ENCODE measurements at places on chromosomes 13 and 19.
A peak's percentile ranks its signal among the peaks of the same experiment; 100 is the strongest.

- peak; percentile 79 for DNase-seq
Measured at GRCh38 chr19:38004521-38005223, 97.7 kb downstream of the SIPA1L3 start.

GRCh38 chr13:95636853-95637252 is 7.7 kb downstream of the DZIP1 start:
- no peak for DNase-seq

- DNase-seq: no peak
Measured at GRCh38 chr19:40799558-40800338, 757 bp downstream of the EGLN2 start.

DNA sequence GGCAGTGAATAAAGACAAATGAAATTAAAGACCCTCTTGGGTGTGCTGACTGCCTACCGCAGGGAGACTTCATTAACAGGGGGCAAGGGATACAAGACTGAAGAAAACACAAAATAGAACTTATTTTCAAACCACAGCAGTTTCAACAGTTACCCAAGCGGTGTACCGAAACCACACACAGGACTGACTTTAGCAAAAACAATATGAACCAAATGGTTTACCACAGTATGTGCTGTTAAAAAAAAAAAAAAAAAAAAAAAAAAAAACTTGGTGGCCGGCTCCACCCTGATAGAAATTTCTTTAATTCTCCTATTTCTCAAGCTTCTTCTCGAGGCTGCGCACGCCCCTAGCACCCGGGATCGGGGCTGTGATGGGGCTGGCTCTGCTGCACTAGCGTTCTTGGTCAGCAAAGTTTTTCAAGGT is 42.6 kb downstream of the KLF2 start:
- no peak for DNase-seq

- no peak for DNase-seq
Measured at GRCh38 chr13:102190930-102191329, 210.9 kb downstream of the FGF14 start.

GRCh38 chr19:27972291-27973040 is 1240.5 kb downstream of the UQCRFS1 start:
- DNase-seq: no peak

GRCh38 chr13:110221406-110222117 is 85.4 kb downstream of the COL4A1 start:
- no peak for DNase-seq

GRCh38 chr13:59843040-59843439 is 320.7 kb downstream of the DIAPH3 start:
- DNase-seq: no peak

- DNase-seq: no peak
Measured at GRCh38 chr19:45663800-45664199, 4.2 kb upstream of the GIPR start.

GRCh38 chr19:30686176-30686820 is 314.1 kb downstream of the ZNF536 start:
- no peak for DNase-seq

DNA sequence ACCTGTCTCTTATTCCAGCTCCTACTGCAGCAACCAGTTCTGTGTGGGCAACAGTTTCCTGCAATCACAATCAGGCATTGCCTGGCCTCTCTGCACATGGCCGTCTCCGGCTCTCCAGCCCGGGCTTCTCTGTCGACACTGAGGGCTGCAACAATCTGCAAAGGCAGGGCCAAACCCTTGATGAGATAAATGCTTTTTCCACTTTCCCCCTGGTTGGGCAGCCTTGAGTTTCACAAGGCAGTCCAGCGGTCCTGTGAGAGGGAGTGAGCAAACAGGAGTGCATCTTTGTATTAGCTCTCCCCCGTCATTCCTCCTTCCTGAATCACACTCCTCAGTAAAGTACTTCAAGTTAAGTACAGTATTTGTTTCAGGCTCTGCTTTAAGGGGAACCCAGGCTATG is 40.7 kb upstream of the VWA8 start:
- DNase-seq: no peak

GRCh38 chr19:41706741-41707501 is 1.5 kb upstream of the CEACAM5 start:
- DNase-seq: no peak

GRCh38 chr13:30908416-30908980 is 2.4 kb downstream of the MEDAG start:
- DNase-seq: no peak

DNA sequence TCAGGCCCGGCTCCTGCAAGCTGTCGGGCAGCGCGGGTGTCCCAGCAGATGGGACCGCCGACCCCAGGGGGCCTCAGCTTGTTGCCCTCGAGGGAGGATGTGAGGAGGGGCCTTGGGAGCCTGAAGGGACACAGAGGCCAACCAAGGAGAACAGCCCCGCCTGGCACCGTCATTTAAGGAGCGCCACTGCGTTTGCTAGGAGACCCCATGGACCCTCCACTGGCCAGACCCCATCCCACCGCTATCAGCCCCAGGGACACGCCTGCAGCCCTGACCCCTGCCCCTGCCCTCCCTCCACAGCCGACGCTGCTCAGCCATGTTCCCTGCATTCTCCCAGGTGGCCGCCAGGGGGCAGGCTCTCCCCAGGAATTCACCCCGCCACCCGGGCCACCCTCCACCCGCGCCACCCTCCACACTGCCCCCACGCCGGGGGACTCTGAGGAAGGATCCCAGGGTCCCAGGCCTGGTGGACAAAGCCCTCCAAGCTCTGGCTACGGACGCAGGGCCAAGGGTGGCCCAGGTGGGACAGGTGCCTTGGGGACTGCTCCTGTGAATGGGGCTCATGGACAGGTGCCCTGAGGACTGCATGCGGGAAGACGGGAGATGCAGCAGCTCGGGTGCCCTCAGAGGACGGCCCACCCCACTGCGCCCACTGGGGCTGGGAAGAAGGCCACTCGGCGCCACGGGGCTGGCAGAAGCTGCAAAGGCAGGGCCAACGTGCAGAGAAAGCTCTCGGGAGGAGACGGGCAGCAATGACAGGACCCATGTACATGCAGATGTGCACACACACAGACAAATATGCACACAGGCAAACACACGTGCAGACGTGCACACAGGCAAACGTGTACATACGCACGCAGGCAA is 34.4 kb downstream of the PIP5K1C start:
- DNase-seq: no peak

GRCh38 chr19:1173845-1174809 is at the start of gene SBNO2:
SBNO2 (minus strand) TSS chr19:1174268; CDS start chr19:1154276, 19,992 bp downstream.
- peak; percentile 80 for DNase-seq

GRCh38 chr19:46514589-46515289 is 19.1 kb upstream of the PNMA8B start:
- DNase-seq: no peak

- no peak for DNase-seq
Measured at GRCh38 chr13:83881140-83881684, 1.1 kb downstream of the SLITRK1 start.

GRCh38 chr19:1062387-1063029 is 4.5 kb upstream of the ARHGAP45 start:
- no peak for DNase-seq

DNA sequence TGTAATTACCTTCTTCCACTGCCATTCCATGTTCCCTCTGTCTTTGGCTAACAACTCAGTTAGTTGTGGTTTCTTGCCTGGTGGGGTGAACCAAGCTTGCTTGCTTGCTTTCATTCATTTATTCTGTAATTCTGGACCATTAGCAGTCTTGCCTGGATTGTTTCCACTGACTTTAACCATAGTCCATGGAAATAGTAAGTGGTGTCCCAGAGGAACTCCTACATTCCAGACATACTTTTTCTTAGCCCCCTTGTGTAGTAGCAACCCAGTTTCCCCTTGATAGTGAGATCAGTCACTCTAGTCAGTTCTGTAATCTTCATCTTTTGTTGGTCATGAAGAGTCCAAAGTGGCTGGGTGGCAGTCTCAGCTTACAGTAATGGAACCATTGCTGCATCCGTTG is 23.2 kb downstream of the PDS5B start:
- DNase-seq: no peak

DNA sequence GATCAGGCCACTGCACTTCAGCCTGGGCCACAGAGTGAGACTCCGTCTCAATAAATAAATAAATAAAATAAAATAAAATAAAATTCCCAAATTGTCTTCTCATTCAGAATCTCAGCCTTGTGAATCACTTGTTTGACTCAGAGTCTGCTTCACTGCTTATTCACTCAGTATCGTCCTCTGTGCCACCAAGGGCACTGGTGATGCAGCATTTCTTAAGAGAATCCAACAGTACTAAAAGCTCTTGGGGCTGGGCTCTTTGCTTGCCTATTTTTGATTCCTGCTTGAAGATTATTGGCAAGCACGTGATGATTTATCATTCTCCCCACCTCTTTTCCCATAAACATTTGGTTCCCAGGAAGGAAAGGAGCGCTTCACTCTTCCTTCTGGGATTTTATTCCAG is 54.8 kb upstream of the HMGB1 start:
- DNase-seq: no peak

DNA sequence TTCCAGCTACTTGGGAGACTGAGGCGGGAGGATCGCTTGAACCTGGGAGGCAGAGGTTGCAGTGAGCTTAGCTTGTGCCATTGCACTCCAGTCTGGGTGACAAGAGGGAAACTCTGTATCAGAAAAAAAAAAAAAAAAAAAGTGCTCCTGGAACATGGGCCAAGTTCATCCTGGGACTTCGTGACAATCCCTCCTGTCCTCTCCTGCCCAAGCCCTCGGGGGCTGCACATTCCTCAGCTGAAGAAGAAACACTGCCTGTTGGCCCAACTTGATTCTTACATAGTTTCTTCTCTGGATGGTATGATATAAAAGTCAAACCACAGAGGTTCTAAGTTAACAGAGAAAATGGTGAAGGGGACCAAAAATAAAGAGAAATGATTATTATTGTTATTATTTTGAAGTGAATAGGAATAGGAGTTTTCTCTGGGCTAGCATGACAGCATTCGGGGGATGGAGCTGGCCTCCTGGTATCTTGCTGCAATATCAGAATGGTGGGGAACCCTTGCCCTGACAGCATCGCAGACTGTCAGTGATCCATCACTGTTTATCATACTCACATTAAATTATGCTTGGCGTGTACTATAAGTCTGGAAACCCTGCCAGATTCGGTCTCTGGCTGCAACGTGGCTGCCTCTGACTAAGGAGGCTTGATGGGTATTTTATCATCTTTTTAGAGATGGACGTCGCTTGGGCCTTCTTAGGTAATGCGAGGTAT is 113.7 kb upstream of the OXGR1 start:
- DNase-seq: no peak

DNA sequence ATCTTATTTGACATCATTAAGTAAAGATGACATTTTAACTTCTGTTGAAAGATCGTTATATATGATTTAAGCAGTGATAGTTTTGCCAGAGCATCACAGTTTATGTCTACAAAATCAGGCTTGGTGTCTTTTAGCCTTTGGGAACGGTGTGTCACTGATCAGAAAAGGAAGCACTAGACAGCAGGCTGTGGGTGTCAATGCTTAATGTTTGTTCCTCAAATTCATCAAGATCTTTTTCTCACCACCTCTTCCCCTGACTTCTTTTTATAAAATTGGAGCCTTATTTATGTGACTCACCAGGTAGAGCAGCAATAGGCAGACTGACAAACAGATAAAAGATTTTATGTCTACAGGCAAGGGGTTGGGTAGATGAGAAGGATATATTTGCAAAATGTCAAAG is 1558.5 kb downstream of the EFNB2 start:
- no peak for DNase-seq

GRCh38 chr13:22800526-22801401 is 380.0 kb upstream of the SGCG start:
- peak; percentile 14 for DNase-seq

GRCh38 chr13:96082640-96083039 is 7.3 kb upstream of the HS6ST3 start:
- DNase-seq: no peak

GRCh38 chr13:106376401-106377112 is 158.9 kb downstream of the EFNB2 start:
- no peak for DNase-seq

DNA sequence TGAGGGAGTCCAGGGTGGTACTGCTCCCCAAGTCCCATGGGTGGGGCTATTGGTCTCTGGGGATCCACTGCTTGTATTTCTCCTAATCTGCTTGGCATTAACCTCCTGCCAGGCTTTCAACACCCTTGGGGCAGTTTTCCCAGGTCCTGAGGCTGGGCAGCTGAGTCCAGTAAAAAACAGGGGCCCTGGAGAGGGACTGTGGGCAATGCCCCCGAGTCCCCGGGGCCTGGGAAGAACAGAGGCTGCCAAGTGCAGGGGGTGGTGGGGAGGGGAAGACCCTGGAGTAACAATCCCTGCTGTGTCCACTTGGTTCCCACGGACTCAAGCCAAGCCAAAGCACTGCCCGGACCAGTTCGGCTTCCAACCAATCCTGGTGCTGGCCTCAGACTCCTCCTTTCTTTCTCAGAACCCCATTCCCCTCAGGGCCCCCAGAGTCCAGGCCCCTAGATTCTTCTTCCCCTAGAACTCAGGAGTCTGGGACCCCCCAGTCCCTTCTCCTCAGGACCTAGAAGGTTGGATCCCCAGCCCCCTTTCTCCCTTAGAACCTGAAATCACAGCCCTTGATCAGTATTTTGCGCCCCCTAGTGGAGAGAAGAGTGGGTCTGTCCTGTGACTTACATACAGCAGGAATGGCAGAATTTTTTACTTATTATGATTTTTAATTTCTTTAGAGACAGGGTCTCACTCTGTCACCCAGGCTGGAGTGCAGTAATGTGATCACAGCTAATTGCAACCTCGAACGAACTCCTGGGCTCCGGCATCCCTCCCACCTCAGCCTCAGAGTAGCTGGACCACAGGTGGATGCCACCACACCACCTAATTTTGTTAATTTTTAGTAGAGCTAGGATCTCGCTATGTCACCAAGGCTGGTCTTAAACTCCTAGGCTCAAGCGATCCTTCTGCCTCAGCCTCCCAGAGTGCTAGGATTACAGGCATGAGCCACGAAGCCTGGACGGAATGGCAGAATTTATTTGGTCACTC is 3.7 kb upstream of the CLPTM1 start:
- DNase-seq: peak; percentile 26
